SK-N-SH (cell line): ENCODE measurements at places on chromosomes 5 and 9. TPM values are rescaled to one million over a fixed set of nuclear protein-coding genes. Genes with fewer than 3 reads are reported as not detected.

- DNase-seq, result no peak
Observed at GRCh38 chr5:156621719-156622118, 228.4 kb upstream of the PPP1R2B start.

DNA sequence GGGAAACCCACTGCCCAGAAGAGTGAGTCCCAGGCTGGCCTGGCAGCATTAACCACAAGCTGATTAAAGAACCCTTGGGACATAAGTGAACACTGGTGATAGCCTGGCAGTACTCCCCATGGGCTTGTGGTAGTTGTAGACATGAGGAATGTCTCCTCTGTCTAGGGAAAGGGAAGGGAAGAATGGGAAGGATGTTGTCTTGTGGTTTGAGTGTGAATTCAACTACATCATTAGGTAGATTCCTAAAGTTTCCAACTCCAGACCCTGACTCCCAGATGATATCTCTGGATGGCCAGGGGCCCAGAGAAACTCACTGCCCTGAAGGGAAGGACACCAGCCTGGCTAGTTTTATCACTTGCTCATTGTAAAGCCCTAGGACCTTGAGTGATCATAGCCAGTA is 1012.4 kb upstream of the COX7C start:
- DNase-seq, result no peak

DNA sequence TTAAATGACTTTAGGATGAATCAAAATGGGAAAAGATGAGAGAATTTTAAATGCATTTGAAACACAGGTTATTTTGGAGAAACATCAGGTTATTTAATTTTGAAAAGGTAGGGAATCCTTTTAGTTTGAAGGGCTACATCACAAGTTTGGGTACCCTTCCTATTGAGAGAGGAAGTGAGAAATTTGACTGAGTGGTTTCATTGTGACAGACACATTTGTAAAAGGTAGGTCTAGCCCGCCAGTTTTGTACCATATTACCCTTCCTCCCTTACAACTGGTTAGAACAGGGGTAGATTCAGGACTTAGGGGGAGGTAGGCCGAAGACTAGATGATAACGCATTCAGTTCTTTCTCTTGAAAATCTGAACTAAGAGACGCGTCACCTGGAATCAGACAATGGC is 464.2 kb downstream of the EBF1 start:
- DNase-seq, result no peak

The PCDHGB3 gene
- polyA plus RNA-seq, result 0.53 and 0.63 TPM in 2 replicates

GRCh38 chr5:162434281-162434680 is 366.7 kb downstream of the GABRG2 start:
- no peak for DNase-seq

The BTNL3 gene
- not detected in 2 replicates for polyA plus RNA-seq

GRCh38 chr5:58490402-58491050 is 709 bp upstream of the GAPT start:
- DNase-seq, result no peak

GRCh38 chr9:127114606-127115005 is 7.8 kb downstream of the ANGPTL2 start:
- no peak for DNase-seq

The ACER2 gene
- 1.3 and 2.2 TPM in 2 replicates for polyA plus RNA-seq
